ENCODE measurements at places on chromosomes 13 and 19.

- H3K27me3 ChIP-seq: no peaks in the 10 kb centered on the region
- H3K27ac ChIP-seq: no peak overlapping the region
Measured at GRCh38 chr13:46551410-46552302, 1.3 kb upstream of the LRCH1 start.

- no peak for DNase-seq
- H3K4me1 ChIP-seq: peaks cover 6% of the 10 kb centered on the region
- H3K36me3 ChIP-seq: no peaks in the 10 kb centered on the region
- no peak overlapping the region for H3K27ac ChIP-seq
- peaks cover 36% of the 10 kb centered on the region for H3K27me3 ChIP-seq
- no peak overlapping the region for H3K4me3 ChIP-seq
Measured at GRCh38 chr13:50195045-50195444, 179.8 kb downstream of the KCNRG start.

- H3K4me3 ChIP-seq: no peak overlapping the region
- H3K27me3 ChIP-seq: peaks cover 20% of the 10 kb centered on the region
- H3K4me1 ChIP-seq: peaks cover 7% of the 10 kb centered on the region
- H3K36me3 ChIP-seq: no peaks in the 10 kb centered on the region
- H3K27ac ChIP-seq: no peak overlapping the region
Measured at GRCh38 chr19:42568006-42568405, 26.7 kb downstream of the CEACAM8 start.

- H3K36me3 ChIP-seq: no peaks in the 10 kb centered on the region
- no peak overlapping the region for H3K4me3 ChIP-seq
- no peak for DNase-seq
- no peaks in the 10 kb centered on the region for H3K4me1 ChIP-seq
- H3K27ac ChIP-seq: no peak overlapping the region
Measured at GRCh38 chr13:64248371-64249065, 2832.9 kb upstream of the PCDH20 start.

DNA sequence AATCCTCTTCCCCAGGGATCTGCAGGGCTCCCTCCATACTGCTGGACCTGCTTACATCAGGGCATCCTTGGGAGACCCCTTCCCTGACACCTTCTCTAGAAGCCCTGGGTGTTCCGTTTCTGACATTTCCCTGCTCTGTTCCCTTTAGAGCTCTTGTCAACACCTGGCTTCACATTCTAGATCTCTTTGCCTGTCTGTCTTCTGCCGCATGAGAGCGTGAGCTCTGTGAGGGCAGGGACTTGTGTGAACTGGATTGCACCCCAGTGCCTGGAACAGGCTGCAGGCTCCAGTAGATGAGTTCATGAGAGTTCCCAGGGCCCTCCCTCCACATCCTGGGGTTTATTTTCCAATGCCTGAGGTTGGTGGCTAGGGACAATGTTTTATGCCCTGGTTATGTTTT is 651 bp downstream of the CEACAM7 start:
- no peaks in the 10 kb centered on the region for H3K36me3 ChIP-seq
- DNase-seq: no peak
- H3K4me3 ChIP-seq: no peak overlapping the region
- peaks cover 50% of the 10 kb centered on the region for H3K27me3 ChIP-seq

GRCh38 chr13:112670864-112671263 is 19.0 kb upstream of the ATP11A start:
- DNase-seq: no peak
- H3K4me3 ChIP-seq: no peak overlapping the region
- no peak overlapping the region for H3K27ac ChIP-seq
- no peaks in the 10 kb centered on the region for H3K27me3 ChIP-seq

- DNase-seq: peak; percentile 65
- H3K27ac ChIP-seq: peak overlapping the region; percentile 82
- peak overlapping the region; percentile 11 for H3K4me3 ChIP-seq
- peaks cover 12% of the 10 kb centered on the region for H3K27me3 ChIP-seq
- no peaks in the 10 kb centered on the region for H3K36me3 ChIP-seq
- peaks cover 37% of the 10 kb centered on the region for H3K4me1 ChIP-seq
Measured at GRCh38 chr13:51502153-51502651, 49.4 kb upstream of the INTS6 start.

DNA sequence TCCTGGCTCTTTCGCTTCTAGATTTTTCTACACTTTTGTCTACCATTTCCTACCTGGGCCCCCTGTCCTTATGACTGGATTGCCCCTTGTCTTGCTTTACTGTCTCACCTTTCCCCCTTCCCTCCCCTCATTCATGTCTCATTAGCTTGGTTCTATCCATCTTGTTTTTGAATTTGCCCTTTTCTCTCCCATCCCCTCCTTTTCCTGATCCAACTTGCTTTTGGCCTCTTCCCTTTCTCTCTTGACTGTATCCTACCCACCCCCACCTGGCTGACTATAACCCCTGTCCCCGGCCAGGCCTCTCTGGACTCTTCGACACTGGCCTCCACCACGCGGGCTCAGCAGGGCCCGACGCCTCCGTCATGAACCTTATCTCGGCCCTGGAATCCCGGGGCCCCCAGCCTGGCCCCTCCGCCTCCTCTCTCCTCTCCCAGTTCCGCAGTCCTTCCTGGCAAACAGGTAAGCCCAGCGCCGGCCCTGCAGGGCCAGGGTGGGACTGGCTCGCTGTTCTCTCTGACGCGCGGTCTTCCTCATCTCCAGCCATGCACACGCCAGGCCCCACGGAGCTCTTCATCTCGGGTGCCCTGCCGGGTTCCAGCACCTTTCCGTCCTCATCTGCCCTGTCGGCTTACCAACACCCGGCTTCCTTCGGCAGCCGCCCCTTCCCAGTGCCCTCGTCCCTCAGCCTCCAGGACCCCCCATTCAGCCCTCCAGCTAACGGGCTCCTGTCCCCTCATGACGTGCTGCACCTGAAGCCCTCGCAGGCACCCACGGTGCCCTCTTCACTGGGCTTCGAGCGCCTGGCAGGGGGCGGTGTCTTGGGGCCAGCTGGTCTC is 3.4 kb downstream of the PRR12 start:
- no peaks in the 10 kb centered on the region for H3K27me3 ChIP-seq
- H3K36me3 ChIP-seq: no peaks in the 10 kb centered on the region
- peaks cover 35% of the 10 kb centered on the region for H3K4me1 ChIP-seq
- peak overlapping the region; percentile 96 for H3K4me3 ChIP-seq
- peak overlapping the region; percentile 92 for H3K27ac ChIP-seq

DNA sequence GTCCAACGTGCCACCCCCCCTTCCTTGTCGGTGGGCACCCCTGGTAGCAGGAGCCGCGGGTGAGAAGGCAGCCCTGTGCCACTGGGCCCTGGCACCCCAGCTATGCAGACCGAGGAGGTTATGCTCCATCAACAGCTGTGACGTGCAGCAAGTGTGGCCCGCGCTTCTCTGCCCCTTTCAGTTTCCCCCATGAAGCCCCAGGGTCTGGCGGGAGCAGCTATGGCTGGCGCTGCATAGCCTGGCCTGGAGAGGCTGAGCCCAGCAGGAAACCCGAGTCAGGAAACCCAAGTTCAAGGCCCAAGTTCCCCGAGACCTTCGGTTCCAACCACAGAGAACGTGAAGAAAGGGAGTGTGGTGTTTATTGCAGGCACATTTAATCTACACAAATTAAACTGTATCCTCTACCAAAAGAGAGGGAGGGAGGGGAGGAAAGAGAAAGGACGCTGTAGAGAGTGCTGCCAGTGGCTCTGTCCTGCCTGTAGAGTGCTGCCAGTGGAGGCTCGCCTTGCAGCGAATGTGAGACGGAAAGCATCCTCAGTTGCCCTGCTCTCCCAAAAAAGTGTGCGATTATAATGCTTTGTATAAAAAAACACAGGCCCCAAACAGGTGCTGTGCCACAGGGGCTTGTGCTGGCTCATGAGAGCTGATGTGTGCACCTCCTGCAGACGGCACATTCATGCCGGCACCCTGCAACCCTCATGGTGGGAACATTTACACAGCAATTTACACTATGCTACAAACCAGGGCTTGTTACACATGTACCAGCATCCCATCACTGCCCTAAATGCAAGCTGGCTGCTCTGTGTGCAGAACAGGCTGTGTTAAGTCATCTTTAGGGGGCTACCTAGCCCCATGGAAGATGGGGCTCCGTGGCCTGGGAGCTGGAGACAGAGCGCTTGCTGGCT is 16.3 kb downstream of the POP4 start:
- H3K36me3 ChIP-seq: peaks cover 1% of the 10 kb centered on the region
- H3K27ac ChIP-seq: no peak overlapping the region
- H3K4me1 ChIP-seq: peaks cover 49% of the 10 kb centered on the region
- H3K27me3 ChIP-seq: no peaks in the 10 kb centered on the region

- peaks cover 20% of the 10 kb centered on the region for H3K36me3 ChIP-seq
- H3K27me3 ChIP-seq: no peaks in the 10 kb centered on the region
- H3K4me1 ChIP-seq: peaks cover 33% of the 10 kb centered on the region
- no peak overlapping the region for H3K27ac ChIP-seq
Measured at GRCh38 chr19:42092350-42092749, 16.4 kb downstream of the ZNF574 start.
